ENCODE measurements at places on chromosomes 12 and 14. TPM values are rescaled to one million over a fixed set of nuclear protein-coding genes. Genes with fewer than 3 reads are reported as not detected.

GRCh38 chr12:100359822-100360221, 2.9 kb downstream of the SLC17A8 start:
- no peak for DNase-seq

IAPP gene
- not detected for total RNA-seq

DNA sequence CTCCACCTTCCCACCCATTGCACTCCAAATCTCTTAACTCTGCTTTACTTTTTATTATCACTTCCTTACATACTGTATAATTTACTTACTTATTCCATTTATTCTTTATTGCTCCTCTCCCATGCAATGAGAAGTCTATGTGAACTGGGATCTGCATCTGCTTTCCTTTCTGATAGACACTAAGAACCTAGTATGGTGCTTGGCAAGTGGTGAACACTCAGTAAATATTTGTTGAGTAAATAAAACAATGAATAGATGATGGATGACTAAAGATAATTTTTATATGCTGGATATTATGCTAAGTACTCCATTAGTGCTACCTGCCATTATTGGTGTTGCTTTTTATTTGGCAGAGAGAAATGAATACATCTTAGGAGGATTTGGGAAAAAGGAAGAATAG, 151.0 kb downstream of the TPH2 start:
- no peak for DNase-seq

FRMD6 gene
- 3.0 TPM for total RNA-seq

SYNDIG1L gene
- total RNA-seq, result not detected

All from activated naive CD4-positive, alpha-beta T cell treated with anti-CD3 and anti-CD28 coated beads for 36 hours (primary cell).